Fibroblast of mammary gland (primary cell): ENCODE measurements at places on chromosomes 1 and 21.

- DNase-seq: no peak
These were observed 1.1 kb upstream of the COL8A2 start for GRCh38 chr1:36126005-36126716.

DNA sequence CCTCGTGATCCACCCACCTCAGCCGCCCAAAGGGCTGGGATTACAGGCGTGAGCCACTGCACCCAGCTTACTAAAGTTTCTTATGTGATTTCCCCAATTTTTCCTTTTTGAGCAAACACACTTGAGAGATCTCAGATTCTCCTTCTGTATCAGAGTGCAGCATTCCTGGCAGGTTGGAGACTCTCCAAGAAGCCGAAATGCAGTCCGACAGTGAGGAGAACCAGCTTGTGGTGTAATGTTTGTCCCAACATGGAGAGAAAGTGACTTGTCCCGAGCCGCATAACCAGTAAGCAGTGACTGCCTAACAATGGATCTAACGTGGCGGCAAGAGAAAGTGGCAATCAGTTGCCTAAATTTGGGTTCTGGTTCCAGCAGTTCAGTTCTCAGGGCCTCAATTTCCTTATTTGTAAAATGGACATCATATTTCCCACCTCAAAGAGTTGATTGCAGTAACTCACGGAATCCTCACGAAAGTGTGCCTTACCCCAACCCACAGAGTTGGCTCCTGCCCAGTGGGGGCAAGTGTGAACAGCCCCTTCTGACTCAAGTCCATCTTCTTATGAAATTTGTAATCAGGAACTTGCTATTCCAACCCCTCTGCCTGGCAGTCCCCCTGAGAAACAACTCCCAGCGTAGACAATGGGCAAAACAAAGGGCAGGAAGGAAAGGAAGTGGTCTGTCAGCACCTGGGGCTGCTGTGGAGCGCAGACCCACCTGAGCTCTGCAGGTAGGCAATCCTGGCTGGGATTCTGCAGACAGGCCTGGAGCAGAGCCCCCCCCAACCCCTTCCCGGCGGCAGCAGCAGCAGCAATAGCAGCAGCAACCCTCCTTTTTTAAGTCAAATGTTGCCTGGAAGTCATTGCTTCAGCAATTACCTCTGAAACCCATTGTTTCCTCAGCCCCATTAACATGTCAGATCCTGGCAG, 223.6 kb upstream of the POU3F1 start:
- DNase-seq: no peak

GRCh38 chr1:3807769-3808168, 11.5 kb upstream of the LRRC47 start:
- DNase-seq: no peak

- DNase-seq: peak; percentile 55
These were observed 349.1 kb downstream of the SEC16B start for GRCh38 chr1:177620636-177621190.

DNA sequence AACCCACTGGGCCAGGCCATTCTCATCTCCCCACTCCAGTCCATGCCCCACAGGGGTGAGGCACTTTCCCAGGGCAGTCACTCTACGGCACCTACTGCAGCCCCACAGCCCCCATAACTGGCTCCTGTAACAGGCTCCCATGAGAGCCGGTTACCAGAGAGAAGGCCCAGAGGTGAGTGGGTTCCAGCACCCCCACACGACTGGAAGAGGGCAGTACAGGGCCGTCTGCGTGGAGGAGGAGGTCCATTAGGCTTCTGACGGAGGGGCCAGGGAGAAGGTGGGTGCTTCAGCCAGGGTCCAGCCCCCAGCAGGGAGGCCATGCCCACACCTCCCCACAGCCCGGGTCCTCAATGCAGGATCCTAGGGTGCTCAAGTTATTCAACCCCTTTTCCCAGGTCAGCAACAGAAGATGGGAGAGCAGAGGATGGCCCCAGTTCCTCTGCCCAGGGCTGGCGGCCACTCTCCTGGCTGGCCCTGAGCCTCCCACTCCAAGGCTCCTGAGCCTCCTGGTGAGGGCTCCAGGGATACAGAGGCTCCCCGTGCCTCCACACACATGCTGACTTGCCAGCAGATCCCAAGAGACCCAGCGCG, 1.6 kb downstream of the ACAP3 start:
- DNase-seq: no peak

- DNase-seq: no peak
These were observed 88.8 kb upstream of the ZBTB40 start for GRCh38 chr1:22362626-22363402.

DNA sequence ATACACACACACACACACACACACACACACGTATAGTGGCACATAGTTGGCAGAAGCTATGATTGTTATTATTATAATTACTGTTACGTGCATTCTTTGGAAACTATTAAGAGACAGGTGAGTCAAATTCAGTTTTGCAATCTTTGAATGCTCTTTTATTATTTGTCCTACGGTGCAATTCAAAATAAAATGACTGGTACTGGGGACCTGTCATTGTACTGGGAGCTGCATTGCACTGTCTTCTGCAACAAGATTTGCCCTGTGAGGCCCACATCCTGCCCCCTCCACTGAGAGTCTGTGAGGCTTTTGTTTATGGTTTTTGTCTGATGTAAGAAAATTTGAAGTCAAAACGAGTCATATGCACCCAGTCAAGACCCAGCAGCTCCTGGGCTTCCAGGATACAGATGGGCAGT, 1.9 kb downstream of the LY9 start:
- DNase-seq: no peak
